Sigmoid colon (tissue), 7 donors: ENCODE measurements at places on chromosomes 12 and 14. TPM values are rescaled to one million over a fixed set of nuclear protein-coding genes. Genes with fewer than 3 reads are reported as not detected.

The KIF5A gene
- 8.9 TPM for total RNA-seq

- H3K27me3 ChIP-seq: no peaks in the 10 kb centered on the region
- no peak for DNase-seq
- no peaks in the 10 kb centered on the region for H3K36me3 ChIP-seq
- H3K4me1 ChIP-seq: no peaks in the 10 kb centered on the region
Measured at GRCh38 chr12:129570796-129571400, 332.9 kb downstream of the TMEM132D start.

DNA sequence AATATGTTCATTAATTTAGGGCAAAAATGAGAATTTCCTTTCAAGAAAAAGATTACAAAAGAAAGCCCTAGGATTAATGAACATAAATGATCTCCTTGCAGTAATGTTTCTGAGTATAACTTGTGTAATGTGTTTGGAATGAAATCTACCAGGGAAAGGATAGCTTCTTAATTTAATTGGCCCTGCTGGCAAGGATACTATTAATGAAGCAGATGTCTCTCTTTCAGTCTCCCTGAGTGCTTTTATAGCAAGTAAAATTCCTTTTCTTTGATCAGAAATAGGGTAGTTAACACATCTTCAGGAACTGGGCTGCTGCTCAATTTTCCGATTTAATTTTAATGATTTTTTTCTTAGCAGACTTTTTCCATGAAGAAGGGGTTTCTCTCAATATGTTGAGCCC lies 379.4 kb upstream of the PDE3A start:
- H3K27ac ChIP-seq: peak overlapping the region; percentile 75
- H3K4me1 ChIP-seq: peaks cover 25% of the 10 kb centered on the region
- no peaks in the 10 kb centered on the region for H3K36me3 ChIP-seq
- H3K27me3 ChIP-seq: no peaks in the 10 kb centered on the region

The KRT6C gene
- total RNA-seq: not detected

The PTPRQ gene
- total RNA-seq: 0.83 TPM

DNA sequence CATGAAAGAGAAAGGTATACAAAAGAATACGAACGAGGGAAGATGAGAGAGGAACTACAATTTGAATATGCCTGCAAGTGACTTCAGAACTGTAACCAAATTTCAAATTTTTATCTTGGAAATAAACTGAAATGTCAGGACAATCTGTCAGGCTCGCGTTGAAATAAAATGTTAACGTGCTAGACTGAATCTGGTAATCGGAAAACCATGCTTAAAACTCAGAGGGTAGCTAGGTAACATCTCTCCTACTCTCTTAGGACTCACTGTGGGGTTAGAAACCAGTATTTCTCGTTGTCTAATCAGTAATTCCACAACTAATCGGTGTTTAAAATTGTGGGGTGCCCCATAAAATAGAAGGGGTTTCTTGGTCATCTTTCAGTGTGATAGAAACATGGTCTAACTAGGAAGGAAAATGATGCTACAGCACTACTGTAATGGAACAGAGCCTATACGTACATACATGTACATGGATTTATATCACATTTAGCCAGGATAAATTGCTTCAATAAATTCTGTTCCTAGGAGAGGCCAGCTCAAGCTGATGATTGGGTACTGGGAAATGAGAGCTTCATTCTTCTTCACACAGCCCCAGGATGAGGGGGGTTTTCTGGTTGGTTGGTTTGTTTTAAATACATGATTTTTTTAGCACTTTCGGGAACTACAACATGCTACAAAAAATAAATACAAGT lies 23.9 kb downstream of the ATF7 start:
- H3K4me3 ChIP-seq: no peak overlapping the region
- H3K4me1 ChIP-seq: peaks cover 39% of the 10 kb centered on the region
- H3K36me3 ChIP-seq: no peaks in the 10 kb centered on the region
- H3K27ac ChIP-seq: peak overlapping the region; percentile 38

GRCh38 chr12:4225571-4225970 lies 48.0 kb upstream of the CCND2 start:
- no peak overlapping the region for H3K4me3 ChIP-seq
- H3K4me1 ChIP-seq: no peaks in the 10 kb centered on the region
- H3K36me3 ChIP-seq: no peaks in the 10 kb centered on the region
- no peaks in the 10 kb centered on the region for H3K27me3 ChIP-seq

- H3K4me1 ChIP-seq: no peaks in the 10 kb centered on the region
- no peaks in the 10 kb centered on the region for H3K36me3 ChIP-seq
- no peak overlapping the region for H3K27ac ChIP-seq
- H3K4me3 ChIP-seq: no peak overlapping the region
- H3K27me3 ChIP-seq: no peaks in the 10 kb centered on the region
Measured at GRCh38 chr14:104161602-104162367, 23.4 kb downstream of the KIF26A start.

- H3K4me1 ChIP-seq: peaks cover 7% of the 10 kb centered on the region
- H3K36me3 ChIP-seq: no peaks in the 10 kb centered on the region
- no peaks in the 10 kb centered on the region for H3K27me3 ChIP-seq
- H3K27ac ChIP-seq: no peak overlapping the region
- DNase-seq: no peak
- H3K4me3 ChIP-seq: no peak overlapping the region
Measured at GRCh38 chr14:71143381-71144290, 236.4 kb downstream of the PCNX1 start.

The BBOF1 gene
- 13.6 TPM for total RNA-seq

The TMEM30B gene
- total RNA-seq: 0.54 TPM
